ENCODE measurements at places on chromosomes 7 and 10.

GRCh38 chr7:48078470-48078869, 10.6 kb upstream of the UPP1 start:
- DNase-seq, result no peak

GRCh38 chr10:129517680-129518057, 50.6 kb downstream of the MGMT start:
- DNase-seq, result peak; percentile 6

DNA sequence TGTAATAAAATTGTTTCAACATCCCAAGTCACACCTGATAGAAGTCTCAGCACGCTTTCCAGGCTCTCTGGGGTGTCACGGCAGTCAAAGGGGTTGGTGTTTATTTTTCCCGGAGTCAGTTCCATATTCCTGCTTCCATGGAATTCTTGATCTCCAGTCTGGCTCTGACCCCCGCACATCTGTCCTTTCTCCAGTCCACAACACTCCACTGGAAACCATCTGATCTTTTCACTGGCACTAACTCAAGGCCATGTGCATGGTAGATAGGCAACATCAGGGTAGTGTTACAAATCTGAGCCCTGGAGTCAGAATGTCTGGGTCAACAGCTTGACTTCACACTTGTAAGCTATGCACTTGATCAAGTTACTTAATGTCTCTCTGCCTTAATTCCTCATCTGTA, 176.2 kb downstream of the WDR11 start:
- DNase-seq, result no peak

DNA sequence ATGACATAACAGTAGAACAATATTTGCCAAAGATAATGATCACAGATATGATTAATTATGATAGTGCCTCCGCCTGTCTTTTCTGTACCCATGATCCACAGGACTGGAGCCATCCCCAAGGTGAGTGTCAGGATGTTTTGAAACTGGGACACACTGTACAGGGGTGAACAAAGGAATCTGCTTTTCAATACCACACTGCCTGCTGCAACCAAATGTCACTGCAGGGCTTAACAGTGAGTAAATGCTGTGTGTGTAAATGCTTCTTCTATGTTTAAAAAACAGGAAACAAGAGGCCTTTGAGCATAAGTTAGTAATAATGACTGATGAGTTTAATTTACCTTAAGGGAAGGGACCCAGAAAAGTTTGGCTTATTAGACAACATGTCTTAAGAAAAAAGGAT, 65.2 kb downstream of the HBP1 start:
- no peak for DNase-seq

- DNase-seq, result no peak
Observed at GRCh38 chr7:143256932-143257331, 6.3 kb upstream of the GSTK1 start.

DNA sequence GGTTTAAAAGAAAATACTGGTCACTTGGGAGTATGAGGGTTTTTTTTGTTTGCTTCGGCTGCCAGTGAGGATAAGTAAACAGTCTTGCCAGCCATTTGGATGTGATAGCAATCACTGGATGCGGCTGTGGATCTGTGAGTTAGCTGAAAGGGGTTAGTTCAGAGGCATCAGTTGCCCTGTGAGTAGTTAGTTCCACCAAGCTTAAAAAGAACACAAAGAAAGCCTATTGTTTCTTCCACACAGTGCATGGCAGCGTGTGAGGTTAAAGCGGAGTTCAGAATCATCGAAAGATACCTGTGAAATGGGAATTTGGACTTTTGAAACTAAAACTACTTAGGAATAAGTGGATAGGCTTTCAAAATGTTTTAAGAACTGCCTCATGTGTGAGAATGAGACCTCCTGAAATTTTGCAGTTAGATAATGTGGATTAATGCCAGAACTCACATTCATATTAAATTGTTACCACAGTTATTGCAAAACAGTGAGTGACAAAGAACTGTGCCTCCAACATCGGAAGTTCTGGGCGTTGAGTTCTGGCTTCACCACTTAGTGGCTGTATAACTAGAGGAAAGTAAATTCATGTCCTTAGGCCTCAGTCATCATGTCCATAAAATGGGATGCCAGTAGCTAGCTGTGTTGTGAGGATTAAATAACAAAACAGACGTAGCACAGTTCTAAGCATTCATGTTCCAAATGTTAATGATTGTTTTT, 31.3 kb downstream of the KIAA1217 start:
- DNase-seq, result no peak

- no peak for DNase-seq
Observed at GRCh38 chr7:53060066-53060465, 24.6 kb downstream of the POM121L12 start.

GRCh38 chr7:46229409-46229808, 308.3 kb upstream of the IGFBP3 start:
- no peak for DNase-seq

DNA sequence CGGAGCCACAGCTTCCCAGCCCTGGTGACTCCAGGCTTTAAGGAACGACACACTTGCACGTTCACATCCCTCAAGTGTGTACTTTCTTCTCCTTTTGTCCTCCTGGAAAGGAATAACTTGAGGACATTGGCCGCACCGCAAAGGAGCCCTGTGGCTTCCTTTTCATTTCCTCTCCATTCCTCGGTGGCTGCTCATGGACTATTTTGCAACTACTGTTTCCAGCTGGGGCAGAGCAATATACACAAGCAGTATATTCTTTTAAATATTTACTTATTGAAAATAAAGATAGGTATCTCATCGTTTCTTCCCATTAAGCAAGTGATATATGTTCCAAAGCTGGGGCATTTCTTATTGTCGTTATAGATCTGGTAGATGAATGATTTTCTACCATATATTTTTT, 97.2 kb upstream of the LYZL1 start:
- DNase-seq, result no peak

DNA sequence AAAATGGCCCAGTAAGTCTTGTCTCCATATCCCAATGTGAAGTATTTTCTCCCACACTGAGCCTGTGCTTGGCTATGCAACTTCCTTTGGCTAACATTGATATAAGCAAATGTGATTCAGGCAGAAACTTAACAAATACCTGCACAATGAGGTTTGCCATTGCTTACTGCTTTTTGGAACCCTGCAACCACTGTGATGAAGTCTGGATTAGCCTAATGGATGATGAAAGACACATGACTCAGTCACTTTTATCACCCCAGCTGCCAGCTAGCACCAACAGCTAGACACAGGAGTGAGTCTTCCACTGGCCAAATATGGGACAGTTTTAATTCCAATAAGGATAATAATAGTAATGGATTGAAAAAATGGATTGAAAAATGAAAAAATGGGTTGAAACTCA, 854.5 kb downstream of the GRM8 start:
- DNase-seq, result no peak

DNA sequence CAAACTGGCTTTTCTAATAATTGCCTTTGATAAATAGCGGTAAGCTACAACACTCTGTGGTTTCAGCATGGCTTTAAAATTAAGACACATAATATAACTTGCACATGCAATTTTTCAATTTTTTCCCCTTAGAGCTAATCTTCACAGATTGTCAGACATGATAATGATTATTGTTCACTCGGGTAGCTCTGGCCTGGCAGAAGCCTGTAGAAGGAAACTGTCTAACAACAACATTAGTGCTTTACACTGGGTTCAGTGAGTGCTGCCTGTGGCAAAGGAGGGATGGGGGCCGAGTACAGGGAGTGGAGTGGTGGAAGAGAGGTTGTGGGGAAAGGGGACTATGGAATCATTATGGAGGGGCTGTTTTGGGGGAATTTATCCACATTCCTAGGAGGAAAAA, 67.2 kb upstream of the AUTS2 start:
- DNase-seq, result no peak

Data from T-cell (primary cell).